ENCODE measurements at places on chromosomes 2 and 18. TPM values are rescaled to one million over a fixed set of nuclear protein-coding genes. Genes with fewer than 3 reads are reported as not detected.

GRCh38 chr2:172096626-172097547 is 5.8 kb downstream of the DLX2 start:
- DNase-seq, result no peak

- DNase-seq, result no peak
These were observed 1041.0 kb upstream of the NRXN1 start for GRCh38 chr2:52072949-52073348.

Gene CCDC178
- not detected for polyA plus RNA-seq

Gene FAM124B
- polyA plus RNA-seq, result not detected

DNA sequence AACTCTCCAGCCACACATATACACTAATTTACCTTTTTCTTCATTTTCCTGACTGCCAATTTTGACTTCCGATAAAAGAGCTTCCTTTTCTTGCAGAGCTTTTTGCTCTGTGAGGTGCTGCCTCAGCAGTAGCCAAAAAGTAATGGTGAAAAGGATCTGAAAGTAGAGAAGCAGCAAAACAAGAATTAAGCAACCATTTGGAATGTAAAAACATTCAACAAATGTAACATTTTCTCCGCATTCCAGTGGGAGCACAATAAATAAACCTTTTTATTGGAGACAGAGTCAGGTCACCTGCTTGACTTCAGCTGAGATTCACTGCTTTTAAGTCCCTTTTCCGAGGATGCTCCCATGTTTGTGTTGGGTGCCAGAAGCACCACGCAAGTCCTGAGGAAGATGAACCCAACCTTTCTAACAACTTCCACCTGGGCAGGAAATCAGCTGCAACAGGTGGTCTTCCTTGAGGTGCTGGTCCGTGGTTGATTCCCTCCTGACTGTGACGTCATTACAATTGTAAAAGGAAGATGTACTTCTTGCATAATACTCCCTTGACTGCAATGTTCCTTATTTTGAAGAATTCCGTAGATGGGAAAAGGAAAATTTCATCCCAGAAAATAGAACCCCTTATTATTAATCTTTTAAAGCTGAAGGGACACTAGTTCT is 265.5 kb downstream of the NAPG start:
- DNase-seq, result no peak

- DNase-seq, result no peak
These were observed 25.4 kb downstream of the SOCS6 start for GRCh38 chr18:70314151-70314782.

GRCh38 chr2:191582355-191582754 is 95.6 kb upstream of the NABP1 start:
- DNase-seq, result peak; percentile 81

DNA sequence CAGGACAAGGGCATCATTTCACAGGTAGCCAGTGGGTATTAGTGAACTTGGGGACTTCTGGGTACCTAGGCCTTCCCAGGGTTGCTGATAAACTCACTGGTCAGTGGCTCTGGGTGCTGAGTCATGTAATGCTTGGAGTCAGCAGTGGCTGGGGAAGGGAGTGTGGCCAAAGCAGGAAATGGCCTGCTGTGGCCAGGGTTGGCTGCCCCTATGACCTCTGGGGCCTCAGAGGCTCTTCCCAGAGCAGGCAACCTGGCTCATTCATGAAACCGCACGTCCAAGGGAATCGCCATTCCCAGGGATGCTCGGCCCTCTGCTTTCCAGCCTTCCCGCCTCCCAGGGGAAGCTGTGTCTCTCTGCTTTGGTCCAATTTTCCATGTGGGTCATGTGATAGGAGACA is 294.9 kb downstream of the DYSF start:
- DNase-seq, result no peak

DNA sequence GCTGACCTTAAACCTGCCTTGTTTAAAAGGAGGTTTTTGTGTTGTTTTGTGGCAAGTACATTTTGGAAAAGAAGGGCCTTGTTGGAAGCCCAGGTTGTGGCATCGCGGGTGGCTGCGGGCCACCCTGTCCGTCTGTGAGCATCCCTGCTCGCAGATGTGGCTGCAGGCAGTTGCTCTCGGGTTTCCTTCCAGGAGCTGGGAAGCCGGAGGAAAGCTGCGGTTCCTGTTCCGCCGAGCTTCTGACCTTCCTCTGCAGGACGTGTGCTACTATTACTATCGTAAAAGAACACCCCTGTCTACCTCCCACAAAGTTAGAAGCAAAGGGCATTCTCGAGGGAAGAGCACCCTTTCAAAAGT is 766 bp downstream of the MFF start:
- DNase-seq, result peak; percentile 37
